Heart right ventricle (tissue), 16 donors: ENCODE measurements at places on chromosomes 6 and 20. TPM values are rescaled to one million over a fixed set of nuclear protein-coding genes. Genes with fewer than 3 reads are reported as not detected.

- DNase-seq: no peak
These were observed 3.6 kb upstream of the SLC2A12 start for GRCh38 chr6:134056046-134056445.

GRCh38 chr6:69785697-69786096, 11.1 kb downstream of the LMBRD1 start:
- DNase-seq: no peak

- DNase-seq: no peak
These were observed 25.0 kb downstream of the TNXB start for GRCh38 chr6:32083812-32084768.

GRCh38 chr6:53659458-53659857, 6.1 kb downstream of the KLHL31 start:
- DNase-seq: no peak

DNA sequence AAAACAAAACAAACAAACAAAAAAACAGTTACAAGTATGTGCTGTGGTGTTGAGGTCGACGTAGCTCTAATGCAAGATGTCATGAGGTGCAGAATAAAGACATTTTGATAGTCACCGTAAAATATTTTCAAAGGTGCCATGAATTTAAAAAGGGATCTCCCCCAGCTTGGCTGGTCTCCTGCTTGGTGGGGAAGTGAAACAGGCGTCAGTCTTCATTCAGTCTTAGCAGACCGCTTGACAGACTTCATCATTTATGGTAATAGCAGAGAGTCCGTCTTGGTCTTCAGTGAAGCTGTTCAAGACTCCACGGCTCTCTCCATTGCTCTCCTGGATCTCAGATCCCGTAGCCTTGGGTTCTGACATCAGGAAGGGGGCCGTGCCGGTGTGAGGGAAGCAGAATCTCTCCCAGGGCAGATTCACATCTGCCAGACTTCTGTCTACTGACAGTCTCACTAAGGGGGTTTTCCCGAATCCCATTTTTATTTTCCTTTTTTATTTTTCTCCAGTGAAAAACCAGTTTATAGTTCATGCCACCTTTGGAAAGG, 1.6 kb downstream of the SLC24A3 start:
- no peak for DNase-seq

The RSPO4 gene
- not detected for total RNA-seq

DNA sequence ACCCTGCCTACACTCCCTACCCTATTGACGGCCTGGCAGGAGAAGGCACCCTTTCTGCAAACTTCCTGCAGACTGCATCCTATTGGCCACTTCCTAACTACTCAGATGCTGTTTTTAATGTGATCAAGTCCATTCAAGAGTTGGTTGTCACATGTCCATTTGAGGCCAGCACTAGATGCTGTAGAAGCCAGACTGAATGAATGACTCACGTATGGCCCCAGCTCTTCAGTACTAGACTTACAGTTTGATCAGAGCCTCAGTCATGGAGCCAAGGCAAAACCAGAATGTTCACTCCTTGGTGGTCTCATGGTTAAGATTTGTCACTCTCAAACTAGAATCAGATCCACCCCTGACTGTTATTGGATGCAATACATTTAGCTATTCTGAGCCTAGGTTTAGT, 101.7 kb downstream of the OPRM1 start:
- no peak for DNase-seq

DNA sequence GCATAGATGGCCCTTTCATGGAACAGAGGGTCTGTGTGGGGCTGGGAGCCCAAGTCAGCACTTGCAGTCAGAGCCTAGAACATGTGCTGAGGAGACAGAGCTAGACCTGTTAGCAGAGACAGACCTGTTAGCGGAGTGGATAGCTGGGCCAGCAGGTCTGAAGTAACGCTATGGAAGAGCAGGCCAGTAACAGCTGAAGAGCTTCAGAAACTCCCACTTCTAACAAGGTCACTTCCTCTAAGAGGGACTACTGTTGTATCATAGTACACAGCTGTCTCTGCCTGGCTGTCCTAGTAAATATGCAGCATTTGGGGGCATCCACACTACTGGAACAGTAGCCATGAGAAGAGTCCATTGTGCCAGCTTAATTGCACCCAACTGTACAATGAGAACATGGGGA, 41.2 kb upstream of the POLR1H start:
- DNase-seq: no peak
